ENCODE measurements at places on chromosomes 3 and 15.

- DNase-seq: no peak
Observed at GRCh38 chr3:183818706-183819624, 6.4 kb downstream of the MAP6D1 start.

DNA sequence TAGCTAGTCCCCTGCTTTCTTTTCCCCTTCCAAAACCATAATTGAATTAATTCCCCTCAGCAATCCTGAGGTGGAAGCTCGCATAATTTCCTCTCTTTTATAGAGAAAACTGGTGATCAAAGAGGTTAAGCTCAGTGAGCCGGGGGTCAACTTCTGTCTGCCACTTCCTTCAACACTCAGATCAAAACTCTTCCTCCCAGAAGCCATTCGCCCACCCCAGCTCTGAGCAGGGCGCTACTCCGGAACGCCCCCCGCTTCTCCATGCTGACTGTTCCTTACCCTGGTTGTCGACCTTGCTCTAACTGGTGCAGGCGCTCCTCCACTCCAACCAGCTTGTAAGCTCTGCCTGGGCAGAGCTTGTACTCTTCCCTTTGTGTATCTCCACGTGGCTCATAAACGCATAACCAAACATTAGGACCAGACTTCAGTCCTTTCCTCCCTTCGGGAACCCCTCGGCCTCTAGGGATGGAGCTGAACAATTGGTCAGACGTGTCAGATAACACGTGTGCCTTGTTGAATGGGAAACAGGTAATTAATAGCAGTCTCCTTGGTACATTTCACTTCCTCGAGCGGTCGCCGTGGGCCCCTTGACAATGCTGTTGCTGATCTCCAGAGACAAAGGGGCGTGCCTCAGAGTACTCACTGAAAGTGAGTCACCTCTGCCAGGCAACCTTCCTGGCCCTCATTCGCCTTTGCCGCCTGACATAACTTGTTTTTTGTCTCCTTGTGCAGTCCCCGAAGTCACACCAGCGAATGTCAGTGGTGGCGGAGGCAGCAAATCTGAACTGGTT is 71.8 kb downstream of the IL5RA start:
- peak; percentile 51 for DNase-seq

GRCh38 chr3:16849795-16850194 is 35.0 kb upstream of the PLCL2 start:
- DNase-seq: no peak

- no peak for DNase-seq
Observed at GRCh38 chr3:95752199-95752598, 1062.2 kb upstream of the EPHA6 start.

- no peak for DNase-seq
Observed at GRCh38 chr3:21562243-21562642, 188.8 kb downstream of the ZNF385D start.

DNA sequence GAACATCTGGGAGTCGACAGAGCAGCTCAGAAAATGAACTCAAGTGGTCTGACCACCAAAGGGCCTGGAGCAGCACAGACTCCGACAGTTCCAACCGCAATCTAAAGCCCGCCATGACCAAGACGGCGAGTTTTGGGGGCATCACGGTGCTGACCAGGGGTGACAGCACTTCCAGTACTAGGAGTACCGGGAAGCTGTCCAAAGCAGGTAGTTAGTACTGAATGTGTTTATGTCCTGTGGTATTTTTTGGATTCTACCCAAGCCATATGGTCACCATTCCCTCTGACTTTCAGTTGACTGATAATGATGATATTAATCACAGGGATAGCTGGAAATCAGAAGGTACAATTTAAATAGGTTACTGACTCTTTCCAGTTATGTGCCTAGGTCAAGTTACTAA is 82.3 kb downstream of the ARPP21 start:
- no peak for DNase-seq

DNA sequence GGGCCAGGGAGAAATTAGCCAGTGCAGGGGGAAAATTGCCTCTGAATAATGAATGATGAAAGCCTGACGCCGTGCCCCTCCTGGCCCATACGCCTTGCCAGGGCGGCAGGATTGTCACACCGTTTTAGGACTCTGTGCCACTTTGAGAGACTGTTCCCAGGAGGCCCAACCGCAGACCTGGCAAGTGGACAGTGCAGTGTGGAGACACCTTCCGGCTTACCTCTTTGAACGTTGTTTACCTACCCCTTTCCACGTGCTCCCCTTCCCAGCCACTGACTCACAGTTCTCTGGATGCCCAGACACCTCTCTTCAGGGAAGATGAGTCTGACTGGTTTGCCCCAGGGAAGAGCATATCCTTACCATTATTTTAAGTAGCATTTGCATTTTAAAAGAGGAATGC is 84.0 kb upstream of the PXYLP1 start:
- DNase-seq: no peak

DNA sequence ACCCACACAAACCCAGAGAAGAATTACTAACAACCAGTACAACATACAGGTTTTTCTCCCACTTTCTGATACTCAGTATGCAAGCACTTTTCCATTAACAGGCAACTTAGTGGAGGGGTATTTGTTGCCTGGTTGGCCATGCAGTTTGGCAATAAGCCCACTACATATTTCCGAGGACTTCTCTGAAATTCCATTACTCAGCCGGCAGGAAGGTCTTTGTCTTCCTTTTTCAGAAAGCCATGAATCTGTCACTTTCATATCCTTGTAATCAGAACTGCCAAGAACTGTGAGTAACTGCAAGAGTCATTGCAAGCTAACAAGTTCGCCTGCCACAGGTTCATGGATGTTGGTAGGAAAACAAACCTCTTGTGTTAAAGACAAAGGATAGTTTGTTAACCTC is 422.3 kb upstream of the ROBO1 start:
- no peak for DNase-seq

DNA sequence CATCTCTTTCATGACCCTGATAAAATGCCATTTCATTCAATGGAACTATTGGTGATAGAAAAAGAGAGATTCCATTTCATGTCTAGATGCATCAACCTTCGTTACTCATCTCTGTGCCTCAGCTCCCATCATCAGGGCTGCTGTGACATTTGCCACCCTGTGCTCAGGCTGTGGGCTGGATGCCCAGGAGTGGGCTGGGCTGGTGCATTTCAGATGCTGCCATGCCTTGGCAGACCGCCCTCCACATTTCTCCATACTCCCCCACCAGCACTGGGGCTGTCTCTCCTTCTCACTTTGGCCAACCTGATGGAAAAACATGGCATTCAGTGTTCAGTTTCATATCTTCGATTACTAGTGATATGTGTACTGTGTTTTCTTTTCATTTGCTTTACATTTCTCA is 59.1 kb downstream of the DNASE1L3 start:
- no peak for DNase-seq

GRCh38 chr15:63387748-63388493 is 6.3 kb upstream of the CA12 start:
- DNase-seq: no peak

DNA sequence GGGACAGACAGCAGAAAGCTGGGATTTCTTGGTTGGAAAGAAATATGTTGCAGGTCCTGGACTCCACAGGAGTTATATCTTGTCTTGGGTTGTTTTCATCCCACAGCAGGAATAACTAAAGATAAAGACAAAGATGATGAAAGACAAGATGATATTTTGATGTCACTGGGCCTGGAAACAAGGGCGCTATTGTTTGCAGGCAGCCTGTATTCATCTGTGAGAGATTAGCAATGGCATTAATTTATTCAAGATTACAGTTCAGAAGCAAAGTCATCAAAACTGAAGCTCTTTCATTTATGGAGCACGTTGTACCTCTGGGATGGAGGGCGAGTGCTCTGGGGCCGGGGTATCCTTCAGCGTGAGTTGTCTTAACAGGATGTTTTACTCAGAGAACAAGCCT is 213.8 kb downstream of the LRTM1 start:
- DNase-seq: no peak

GRCh38 chr15:60573936-60574335 is 95.0 kb upstream of the ICE2 start:
- DNase-seq: no peak

GRCh38 chr3:339351-339750 is 142.8 kb downstream of the CHL1 start:
- no peak for DNase-seq
